CD4-positive, alpha-beta T cell treated with Interleukin-10 for 1 hour (primary cell): ENCODE measurements at places on chromosomes 5 and 9.

DNA sequence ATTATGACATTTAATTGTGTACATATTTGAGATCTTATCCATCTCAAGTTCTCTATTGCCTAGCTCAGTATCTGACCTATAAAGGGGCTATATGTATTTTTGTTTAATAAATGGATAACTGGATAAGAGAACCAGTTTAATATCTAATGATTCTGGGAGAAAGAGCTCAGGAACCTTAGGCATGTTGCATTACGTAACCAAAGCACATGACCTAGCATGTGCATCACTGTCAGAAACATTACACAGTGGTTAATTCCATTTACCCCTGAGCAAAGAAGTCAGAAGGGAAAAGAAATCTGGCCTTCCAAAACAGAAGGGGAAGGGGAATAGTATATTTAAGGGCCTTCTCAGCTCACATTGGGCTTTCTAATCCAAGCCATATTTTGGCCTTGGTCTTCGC, 12.3 kb downstream of the PAPPA start:
- DNase-seq, result no peak

- DNase-seq, result no peak
Observed at GRCh38 chr5:76794871-76795270, 24.0 kb upstream of the F2RL1 start.

- no peak for DNase-seq
Observed at GRCh38 chr5:173762045-173762444, 126.1 kb upstream of the CPEB4 start.

DNA sequence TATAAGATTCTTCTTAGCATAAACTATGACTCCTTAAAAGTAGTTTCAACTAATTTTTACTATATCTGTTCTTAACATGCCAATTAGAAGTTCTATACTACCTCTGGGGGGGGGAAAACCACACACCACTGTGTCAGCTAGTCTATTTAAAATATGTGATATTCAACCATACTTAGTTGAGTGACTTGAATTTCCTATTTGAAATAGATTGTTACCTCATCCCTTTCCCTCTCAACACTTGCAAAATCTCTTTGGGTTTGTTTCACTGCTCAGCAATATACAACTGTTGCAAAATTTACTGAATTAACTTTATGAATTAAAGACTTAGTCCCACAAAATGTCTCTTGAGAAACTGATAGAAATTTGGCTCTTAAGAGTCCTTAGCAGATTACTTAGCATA, 151.1 kb upstream of the POU5F2 start:
- DNase-seq, result no peak

DNA sequence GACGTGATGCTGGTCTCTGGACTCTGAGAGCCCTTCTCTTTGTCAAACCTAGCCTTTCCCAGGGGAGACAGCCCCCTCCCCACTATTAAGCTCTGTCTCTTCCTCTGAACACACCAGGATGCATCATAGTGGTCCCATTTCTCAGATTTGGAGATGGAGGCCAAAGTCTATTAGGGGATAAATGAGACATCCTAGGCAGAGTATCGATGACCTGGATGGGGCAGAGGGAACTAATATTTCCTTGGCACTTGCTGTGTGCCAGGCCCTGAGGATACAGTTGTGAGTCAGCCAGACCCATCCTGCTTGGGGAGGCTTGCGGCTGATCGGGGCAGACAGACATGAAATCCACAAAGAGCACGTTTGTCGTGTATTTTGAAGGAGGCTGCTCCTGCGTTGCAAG, 5.2 kb downstream of the DNM1 start:
- DNase-seq, result no peak

- no peak for DNase-seq
Observed at GRCh38 chr5:64384765-64385164, 121.0 kb upstream of the RGS7BP start.

DNA sequence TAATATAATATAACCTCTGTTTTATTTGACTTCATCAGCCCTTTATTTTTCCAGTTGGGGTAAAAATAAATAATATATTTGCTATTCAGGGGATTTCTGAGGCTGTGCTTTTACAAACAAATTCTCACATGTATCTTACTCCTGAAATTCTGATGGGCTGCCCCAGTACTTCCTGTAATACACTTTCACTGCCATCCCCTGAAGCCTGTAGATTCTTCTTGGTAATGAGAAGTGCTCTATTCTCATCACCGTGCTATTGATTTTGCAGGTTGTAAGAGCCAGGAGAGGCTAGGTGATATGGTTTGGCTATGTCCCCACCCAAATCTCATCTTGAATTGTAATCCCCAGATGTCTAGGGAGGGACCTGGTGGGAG, 91.9 kb upstream of the CEP78 start:
- DNase-seq, result no peak

- no peak for DNase-seq
Observed at GRCh38 chr9:115808108-115808507, 345.5 kb upstream of the PAPPA start.

- DNase-seq, result peak; percentile 54
Observed at GRCh38 chr5:115309751-115310370, 13.4 kb upstream of the CCDC112 start.

DNA sequence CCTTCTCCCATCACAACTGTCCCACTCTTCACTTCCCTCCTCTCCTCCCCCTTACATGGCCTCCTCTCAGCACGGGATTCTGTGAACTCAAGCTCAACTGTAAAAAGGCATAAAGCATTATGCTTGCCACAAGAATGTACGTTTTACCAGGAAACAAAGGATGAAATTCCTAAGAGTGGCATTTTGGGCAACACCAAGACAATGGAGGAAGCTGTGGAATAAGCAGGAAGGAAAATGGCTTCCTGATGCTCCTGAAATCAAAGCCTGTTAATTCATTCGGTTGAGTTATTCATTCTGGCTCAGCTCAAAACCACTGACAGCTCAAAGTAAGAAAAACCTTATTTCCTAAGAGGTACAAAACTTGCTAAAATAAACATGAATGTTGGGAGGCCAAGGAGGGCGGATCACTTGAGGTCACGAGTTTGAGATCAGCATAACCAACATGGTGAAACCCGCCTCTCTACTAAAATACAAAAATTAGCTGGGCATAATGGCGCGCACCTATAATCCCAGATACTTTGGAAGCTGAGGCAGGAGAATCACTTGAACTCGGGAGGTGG, 40.8 kb upstream of the DMRT1 start:
- no peak for DNase-seq

DNA sequence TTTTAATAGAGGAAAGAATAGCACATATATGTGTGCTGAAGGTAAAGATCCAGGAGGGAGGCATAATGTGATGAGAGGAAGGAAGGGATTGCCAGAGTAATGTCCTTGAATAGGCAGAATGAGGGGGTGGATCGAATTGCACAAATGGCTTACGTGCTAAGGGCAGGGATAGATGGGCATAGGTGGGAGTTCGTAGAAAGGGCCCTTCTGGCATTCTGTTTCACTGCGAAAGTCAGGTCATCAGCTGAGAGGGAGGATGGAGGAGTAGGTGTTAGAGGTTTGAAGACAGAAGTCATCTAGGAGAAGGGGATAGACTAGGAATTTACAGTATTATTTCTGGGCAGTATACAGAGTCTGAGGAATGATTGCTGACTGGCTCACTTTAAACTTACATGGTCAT, 32.1 kb downstream of the CNOT6 start:
- no peak for DNase-seq

- peak; percentile 1 for DNase-seq
Observed at GRCh38 chr5:43514025-43514424, 923 bp downstream of the C5orf34 start.

GRCh38 chr5:60497706-60498500, 202.1 kb downstream of the DEPDC1B start:
- DNase-seq, result no peak

- DNase-seq, result peak; percentile 37
Observed at GRCh38 chr9:83596899-83597504, 25.9 kb upstream of the IDNK start.

DNA sequence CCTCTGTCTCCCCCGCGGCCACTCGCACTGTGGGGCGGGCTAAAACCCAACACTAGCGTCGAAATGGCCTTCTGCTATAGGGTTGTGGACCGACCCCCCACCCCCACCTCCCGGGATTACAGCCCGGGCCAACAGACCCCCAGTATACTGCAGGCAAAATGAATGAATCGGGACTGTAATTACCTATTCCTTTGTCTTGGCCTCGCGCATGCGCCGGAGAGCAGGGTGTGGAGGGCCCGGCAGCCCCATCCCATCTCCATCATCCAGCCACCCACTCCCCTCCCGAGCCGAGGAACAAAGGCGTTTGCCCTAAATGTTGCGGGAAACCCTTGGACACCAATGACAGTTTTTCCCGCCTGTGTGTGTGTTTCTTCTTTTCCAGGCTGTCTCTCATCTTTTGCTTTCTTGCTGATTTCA, 1.6 kb downstream of the BASP1 start:
- DNase-seq, result no peak

GRCh38 chr5:176157656-176158055, 80.6 kb upstream of the SIMC1 start:
- DNase-seq, result no peak

DNA sequence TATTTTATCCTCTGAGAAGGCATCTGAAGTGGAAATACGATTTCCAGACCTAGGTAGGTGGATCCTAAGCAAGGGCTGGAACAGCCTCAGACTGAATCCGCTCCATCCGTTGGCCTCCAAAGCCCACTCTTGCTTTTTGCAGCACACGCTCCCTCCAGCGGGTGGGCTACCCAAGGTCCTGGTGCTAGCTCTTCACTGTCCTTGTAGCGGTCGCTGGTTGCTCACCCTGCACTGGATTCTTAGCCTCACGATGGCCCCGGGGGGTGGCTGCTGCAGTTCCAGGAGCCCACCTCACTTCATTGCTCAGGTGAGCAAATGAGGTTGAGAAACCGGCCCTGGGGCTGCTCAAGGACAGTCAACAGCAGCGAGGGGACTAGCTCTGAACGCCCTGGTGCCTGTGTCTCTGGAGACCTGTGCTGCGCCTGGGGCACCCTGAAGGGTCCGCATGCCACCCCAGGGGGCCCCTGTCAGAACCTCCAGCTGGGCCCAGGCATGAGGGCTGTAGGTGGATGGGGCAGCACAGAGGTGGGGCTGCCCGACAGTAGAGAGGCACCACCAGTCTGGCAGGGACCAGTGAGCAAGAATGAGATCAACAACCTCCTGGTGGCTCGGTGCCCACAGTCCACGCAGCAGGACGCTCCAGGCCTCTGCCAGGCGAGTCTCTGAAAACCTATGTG, 4.3 kb downstream of the MGAT4B start:
- no peak for DNase-seq

DNA sequence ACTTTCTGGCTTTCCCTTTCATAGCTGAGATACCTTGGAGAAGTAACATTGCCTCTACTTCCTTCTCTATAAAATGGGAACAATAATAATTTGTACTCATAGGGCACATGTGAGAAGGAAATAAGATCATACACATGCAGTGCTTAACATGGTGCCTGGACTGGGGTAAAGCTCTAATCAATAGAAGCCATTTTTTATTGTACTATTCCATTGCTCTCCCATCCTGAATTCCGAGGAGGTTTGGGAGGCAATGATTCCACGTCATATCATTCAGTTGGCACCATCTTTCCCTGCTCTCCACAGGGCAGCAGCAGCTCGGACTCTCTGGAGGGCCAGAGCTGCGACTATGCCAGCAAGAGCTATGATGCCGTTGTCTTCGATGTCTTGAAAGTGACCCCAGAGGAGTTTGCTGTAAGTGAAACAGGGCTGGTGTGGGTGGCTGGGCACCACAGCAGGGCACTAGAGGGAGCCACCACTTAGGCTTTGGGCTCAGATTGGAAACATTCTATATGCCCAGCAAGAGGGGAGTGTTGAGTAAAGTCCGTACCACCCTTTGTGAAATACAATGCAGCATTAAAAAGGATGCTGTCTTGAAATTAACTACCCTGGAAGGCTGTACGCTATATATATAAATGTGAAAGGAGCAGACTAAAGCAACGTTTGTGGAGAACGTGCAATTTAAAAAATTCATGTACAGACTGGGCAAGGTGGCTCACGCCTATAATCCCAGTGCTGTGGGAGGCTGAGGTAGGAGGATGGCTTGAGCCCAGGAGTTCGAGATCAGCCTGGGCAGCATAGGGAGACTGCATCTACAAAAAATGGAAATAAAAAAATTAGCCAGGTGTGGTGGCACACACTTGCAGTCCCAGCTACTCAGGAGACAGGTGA, 51.2 kb downstream of the RALGPS1 start:
- peak; percentile 60 for DNase-seq

DNA sequence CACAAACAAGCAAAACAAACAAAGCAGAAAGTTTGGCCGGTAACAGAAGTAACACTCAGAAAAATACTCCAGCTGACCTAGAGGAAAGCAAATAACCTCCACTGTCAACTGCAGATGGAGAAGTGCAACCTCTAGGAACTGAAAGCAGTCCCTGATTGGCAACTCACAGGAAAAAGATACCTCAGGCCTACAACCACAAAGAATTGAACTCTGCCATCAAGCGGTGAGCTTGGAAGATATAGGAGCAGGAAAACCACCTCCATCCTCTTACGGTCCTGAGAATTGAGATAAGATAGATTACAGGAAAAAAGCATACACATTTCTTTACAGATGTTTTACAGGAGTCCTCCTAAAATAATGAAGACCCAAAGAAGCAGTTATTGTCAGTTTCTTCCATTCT, 184.5 kb downstream of the PDZD2 start:
- DNase-seq, result no peak

DNA sequence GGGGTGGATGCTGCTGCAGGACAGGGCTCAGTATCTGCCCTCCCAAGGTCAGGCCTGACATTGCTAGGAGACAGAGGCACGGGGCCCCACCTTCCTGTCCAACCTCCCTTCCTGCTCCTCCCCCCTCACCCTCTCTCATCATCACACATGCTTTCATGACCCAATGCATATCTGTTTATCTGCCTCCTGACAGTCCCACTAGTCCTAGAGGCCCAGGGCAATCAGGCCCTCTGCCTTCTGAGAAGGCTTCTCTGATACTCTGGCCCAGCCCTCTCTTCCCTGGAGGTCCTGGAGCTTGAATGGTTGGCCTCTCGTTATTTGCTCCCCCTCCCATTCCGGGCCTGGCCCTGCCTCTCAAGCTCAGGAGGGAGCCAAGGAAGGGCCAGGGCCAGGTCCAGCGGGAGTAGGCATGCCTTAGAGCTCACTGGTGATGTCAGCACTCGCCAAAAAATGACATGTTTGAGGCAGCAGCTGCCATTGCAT, 90.6 kb upstream of the SAP30L start:
- no peak for DNase-seq

- no peak for DNase-seq
Observed at GRCh38 chr9:104950838-104951237, 22.9 kb upstream of the ABCA1 start.

DNA sequence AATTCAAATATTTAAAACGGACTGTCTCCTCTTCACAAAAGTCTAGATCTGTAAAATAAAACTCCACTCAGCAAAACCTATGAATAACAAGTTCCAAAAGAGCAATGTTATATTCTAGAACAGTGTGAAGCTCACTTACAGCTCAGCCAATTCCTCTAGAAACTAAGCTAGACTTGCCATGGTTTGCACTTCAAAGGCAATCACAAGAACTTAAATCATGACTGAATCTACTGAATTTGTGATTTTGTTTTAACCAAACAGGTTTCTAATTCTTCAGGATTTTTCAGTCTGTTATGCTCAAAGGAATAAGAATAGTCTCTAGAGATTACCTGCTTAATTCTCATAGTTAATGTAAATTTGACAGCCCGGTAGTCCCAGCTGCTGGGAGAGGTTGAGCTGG, 1.4 kb upstream of the PKD2L2 start:
- DNase-seq, result no peak

GRCh38 chr9:5459289-5459829, 9.0 kb downstream of the CD274 start:
- DNase-seq, result no peak
